Activated CD4-positive, alpha-beta memory T cell treated with anti-CD3 and anti-CD28 coated beads, Interleukin-2, amount 10 ng/mL, durations not matched to agents 7 days and 5 days (primary cell): ENCODE measurements at places on chromosomes 7 and 10. TPM values are rescaled to one million over a fixed set of nuclear protein-coding genes. Genes with fewer than 3 reads are reported as not detected.

The GDF2 gene
- not detected for total RNA-seq

The DOCK1 gene
- not detected for total RNA-seq

The MINDY4 gene
- 1.5 TPM for total RNA-seq

The EVX1 gene
- not detected for total RNA-seq

The SLC39A12 gene
- not detected for total RNA-seq

The NCAPG2 gene
- 151 TPM for total RNA-seq

The SPDYE8 gene
- total RNA-seq, result not detected

The TRIL gene
- not detected for total RNA-seq

The NME8 gene
- total RNA-seq, result not detected

The C7orf33 gene
- total RNA-seq, result not detected

The NUTM2E gene
- total RNA-seq, result 0.18 TPM

The KLF14 gene
- not detected for total RNA-seq

The AKR1D1 gene
- not detected for total RNA-seq

The GPER1 gene
- total RNA-seq, result not detected

The HMX3 gene
- total RNA-seq, result not detected

The NEURL1 gene
- total RNA-seq, result 1.1 TPM

The SSC4D gene
- total RNA-seq, result 0.30 TPM

The PPP1R3C gene
- total RNA-seq, result 0.23 TPM

The IRF5 gene
- total RNA-seq, result 25.5 TPM

The PNLIPRP3 gene
- not detected for total RNA-seq

The UFSP1 gene
- 3.0 TPM for total RNA-seq

The CYP3A4 gene
- total RNA-seq, result not detected

The CNPY1 gene
- total RNA-seq, result not detected

The SPDYE11 gene
- total RNA-seq, result not detected

The COL28A1 gene
- total RNA-seq, result not detected

The ANKRD30A gene
- total RNA-seq, result not detected

The SOSTDC1 gene
- not detected for total RNA-seq

The NT5C3A gene
- total RNA-seq, result 89.6 TPM

The MMRN2 gene
- total RNA-seq, result not detected

The FAM221A gene
- 7.7 TPM for total RNA-seq

The TRPV5 gene
- not detected for total RNA-seq

The SLC13A1 gene
- not detected for total RNA-seq

The WDR37 gene
- total RNA-seq, result 31.4 TPM

The NODAL gene
- 0.25 TPM for total RNA-seq

The PKD1L1 gene
- 0.48 TPM for total RNA-seq

The ABCB1 gene
- total RNA-seq, result 8.1 TPM

The HDAC9 gene
- total RNA-seq, result 0.55 TPM

The GSDME gene
- 1.7 TPM for total RNA-seq

The IKZF1 gene
- 404 TPM for total RNA-seq

The SDK1 gene
- total RNA-seq, result 0.03 TPM

The PALD1 gene
- total RNA-seq, result 0.08 TPM

The SPDYE2 gene
- total RNA-seq, result 0.15 TPM

The WNT16 gene
- total RNA-seq, result not detected

The TMEM225B gene
- 1.9 TPM for total RNA-seq

The FHIP2A gene
- total RNA-seq, result 39.2 TPM

The CRHR2 gene
- total RNA-seq, result not detected

The TRPV6 gene
- total RNA-seq, result not detected

The CAMK2G gene
- 48.5 TPM for total RNA-seq

The HIPK2 gene
- total RNA-seq, result 24.0 TPM
